ENCODE measurements at places on chromosomes 6 and 20.

GRCh38 chr6:93902517-93902916 is 483.2 kb upstream of the EPHA7 start:
- DNase-seq = no peak

DNA sequence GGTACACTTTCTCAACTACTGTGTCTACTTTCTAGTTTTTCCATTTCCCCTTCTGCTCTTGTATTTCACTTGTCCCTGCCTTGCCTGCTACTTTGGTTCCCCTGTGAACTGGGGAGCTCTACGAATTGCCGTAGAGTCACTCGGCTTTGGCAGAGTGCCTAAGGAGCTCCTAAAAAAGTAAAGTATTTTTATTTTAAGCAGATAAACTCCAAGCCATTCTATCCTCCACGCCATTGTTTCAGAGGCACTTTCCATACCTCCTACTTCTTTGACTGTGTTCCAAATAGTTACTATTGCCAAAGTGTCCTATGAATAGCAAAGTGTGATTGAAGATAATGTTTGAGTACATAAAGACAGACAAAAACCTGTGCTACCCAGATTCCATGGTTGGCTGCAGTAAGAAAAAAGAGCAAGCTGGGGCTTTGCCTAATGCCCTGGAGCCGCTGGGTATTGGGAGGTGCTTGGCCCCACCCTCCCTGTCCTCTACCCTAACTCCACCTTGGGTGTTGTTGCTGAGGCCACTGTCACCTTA is 5.1 kb upstream of the MBOAT1 start:
- DNase-seq = no peak

- no peak for DNase-seq
Observed at GRCh38 chr6:105900125-105900937, 185.8 kb upstream of the PRDM1 start.

DNA sequence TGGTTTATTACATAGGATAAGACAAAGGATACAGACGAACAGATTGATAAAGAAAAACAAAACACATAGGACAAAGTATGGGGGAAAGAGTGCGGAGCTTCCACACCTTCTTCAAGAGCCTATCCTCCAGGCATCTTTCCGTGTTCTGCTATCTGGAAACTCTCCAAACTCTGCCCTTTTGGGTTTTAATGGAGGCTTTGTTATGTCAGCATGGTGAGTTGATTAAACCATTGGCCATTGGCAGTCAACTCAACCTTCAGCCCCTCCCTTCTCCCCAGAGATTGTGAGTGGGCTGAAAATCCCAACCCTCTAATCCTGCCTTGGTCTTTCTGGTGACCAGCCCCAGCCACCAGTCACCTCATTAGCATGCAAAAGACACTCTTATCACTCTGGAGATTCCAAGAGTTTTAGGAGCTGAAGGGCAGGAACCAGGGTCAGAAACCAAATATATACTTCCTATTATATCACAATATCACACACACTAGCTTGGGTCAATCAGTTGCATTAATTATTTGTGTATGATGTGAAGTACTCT is 23.8 kb downstream of the HLA-DOB start:
- no peak for DNase-seq

DNA sequence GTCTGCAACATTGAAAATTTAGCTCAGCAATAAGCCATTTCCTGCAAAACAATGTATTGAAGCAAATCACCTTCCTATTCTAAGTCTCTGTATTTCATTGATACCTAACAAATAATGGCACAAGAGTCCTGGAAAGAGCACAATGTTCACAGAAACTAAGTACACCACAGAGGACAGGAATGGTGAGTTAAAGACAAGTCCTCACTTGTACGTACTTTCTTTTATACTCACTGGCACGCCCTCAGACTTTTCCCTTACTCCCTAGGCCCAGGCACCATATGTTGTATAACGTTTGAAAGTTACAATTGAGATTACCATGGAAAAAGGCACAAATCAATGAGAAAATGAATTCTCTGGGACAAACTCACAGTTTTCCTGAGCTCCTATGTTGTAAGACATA is 683.0 kb upstream of the MANEA start:
- DNase-seq = no peak

GRCh38 chr6:39273406-39273821 is 40.8 kb downstream of the KCNK17 start:
- no peak for DNase-seq

GRCh38 chr6:33072508-33073100 is 845 bp downstream of the HLA-DPA1 start:
- no peak for DNase-seq

- no peak for DNase-seq
Observed at GRCh38 chr6:21781128-21781527, 187.6 kb downstream of the SOX4 start.

- DNase-seq = no peak
Observed at GRCh38 chr6:20148433-20148832, 63.8 kb downstream of the MBOAT1 start.

DNA sequence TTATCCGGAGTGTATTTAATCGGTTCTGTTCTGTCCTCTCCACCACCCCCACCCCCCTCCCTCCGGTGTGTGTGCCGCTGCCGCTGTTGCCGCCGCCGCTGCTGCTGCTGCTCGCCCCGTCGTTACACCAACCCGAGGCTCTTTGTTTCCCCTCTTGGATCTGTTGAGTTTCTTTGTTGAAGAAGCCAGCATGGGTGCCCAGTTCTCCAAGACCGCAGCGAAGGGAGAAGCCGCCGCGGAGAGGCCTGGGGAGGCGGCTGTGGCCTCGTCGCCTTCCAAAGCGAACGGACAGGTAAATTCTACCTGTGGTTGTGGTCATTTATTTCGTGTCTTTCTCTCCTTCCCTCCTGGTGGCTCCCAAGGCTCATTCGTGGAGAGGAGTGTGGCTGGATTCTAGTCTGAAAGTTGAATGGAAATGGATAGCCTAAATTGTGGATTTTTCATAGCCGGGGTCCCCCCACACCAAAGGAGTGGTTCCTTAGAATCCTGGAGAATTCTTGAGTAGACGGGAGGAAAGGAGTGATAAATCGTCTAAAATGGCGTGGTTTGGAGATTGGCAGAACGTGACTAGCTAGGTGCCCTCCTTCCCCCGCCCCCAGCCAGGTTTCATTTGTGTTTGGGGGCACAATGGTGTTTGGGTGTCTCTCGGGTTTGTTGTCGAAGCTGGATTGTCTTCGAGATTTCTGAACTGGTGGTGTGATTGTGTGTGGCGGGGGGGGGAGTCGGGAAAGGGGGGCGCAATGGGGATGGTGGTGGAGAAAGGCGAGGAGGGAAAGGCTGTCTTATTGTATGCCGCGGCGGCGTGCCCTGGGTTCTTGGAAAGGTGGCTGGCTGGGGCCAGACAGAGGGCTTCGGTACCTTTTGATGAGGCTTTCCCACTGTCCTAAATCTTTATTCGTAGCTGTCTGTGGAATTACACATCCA is 673 bp downstream of the MARCKS start:
- peak; percentile 16 for DNase-seq

DNA sequence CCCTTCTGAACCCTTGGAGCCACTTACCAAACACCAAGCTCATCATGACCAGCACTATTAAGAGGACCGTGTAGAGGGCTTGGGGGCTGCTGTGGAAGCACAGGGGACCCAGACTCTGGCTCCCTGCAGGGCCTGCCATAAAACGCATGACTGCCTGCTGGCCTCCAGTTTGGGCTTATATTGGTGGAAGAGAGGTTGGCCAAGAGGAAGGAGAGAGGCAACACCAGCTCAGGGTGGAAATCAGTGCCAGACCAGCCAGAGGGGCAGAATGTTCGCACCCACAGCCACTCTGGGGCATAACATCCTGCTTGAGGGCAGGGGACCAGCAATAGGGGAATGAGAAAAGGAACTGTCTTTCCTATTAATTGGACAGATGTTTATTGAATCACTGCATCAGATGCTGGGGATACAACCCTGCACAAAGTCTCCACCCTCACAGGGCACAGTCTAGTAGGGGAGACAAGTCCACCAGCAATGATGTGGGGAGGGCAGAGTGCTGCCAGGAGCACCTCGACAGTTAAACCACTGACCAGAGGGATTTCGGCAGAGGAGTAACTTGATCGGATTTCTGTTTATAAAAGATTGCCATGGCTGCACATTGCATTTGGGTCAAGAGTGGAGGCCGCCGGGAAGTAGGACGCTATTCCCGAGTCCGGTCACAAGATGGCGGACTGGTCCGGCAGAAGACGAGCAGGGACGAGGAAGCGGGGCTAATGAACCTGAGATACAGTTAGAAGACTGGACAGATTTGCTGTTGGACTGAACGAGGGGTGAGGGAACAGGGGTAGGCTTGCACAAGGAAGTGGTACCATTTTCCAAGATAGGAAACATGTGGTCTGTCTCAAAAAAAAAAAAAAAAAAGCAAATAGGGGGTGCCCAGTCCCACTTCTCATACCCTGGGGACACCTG is at the start of gene LY6G5C:
Gene LY6G5C, minus strand, starts transcription at position 842 of the 909 bp plus-strand sequence. Its CDS starts 694 bp downstream, at position 148.
- DNase-seq = peak; percentile 27

DNA sequence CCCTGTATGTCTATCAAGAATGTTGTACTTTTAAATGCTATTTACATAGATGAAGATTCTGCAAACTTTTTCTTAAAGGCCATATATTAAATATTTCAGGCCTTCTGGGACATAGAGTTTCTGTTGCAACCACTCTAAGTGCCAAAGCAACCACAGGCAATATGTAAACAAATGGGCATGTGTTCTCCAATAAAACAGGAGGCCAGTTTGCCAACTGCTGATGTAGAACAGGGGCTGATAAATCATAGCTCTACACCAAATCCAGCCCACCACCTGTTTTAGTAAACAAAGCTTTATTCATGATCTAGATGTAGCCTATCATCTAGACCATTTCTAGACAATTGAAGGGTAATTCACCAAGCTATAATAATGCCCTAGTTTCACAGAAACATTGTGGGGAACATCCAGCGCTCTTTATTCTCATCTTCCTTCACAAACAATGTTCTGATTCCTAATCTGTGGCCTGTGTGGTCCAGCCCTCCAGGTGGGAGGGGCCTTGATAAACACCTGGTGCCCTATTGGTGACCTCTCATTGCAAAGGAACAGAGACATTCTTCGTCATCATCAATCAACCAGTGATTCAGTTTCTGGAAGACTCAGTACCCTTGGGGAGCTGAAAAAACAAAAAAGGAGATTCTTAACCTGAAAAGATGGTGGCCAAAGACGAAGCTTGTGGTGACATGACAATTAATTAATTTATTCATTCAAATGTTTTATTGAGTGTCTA is 80.2 kb downstream of the PREP start:
- no peak for DNase-seq

- no peak for DNase-seq
Observed at GRCh38 chr6:167789358-167789757, 37.4 kb upstream of the AFDN start.

DNA sequence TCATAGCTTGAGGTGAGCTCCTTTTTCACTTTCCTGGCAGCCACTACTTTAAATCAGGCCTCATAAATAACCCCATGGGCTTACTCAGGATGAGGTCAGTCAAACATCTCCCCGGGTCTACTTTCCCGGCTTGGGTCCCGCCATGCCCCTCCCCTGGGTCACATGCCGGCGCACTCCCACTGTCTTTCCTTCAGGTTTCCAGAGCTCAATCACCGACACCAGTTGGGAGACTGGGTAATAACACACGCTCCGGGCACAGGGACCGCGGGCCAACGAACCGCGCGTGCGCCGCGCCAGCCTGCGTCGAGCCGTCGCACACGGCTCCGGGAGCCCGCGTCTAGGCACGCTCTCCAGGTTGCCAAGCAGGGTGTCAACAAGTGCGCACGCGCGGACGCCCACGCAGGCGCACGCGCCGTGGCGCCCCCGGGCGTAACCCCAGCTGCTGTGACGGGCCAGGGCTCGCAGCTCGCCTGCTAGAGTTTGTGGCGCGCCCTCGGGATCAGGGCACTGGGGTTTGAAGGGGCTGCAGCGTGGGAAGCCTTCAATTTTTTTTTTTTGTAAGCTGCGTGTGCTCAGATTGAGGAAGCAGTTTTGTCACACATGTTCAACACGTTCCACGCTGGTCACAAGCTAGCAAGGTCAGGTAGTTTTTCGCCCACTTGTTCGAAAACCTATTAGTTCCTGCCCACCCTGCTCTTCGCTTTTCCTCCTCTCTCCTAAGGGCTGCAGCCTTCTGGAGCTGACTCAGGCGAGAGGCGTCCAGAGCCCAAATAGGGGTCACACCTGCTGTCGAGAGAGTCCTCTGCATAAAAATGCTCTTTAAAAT is 31.8 kb downstream of the TFAP2B start:
- DNase-seq = no peak

- DNase-seq = no peak
Observed at GRCh38 chr20:62632575-62633090, 9.7 kb upstream of the SLCO4A1 start.

DNA sequence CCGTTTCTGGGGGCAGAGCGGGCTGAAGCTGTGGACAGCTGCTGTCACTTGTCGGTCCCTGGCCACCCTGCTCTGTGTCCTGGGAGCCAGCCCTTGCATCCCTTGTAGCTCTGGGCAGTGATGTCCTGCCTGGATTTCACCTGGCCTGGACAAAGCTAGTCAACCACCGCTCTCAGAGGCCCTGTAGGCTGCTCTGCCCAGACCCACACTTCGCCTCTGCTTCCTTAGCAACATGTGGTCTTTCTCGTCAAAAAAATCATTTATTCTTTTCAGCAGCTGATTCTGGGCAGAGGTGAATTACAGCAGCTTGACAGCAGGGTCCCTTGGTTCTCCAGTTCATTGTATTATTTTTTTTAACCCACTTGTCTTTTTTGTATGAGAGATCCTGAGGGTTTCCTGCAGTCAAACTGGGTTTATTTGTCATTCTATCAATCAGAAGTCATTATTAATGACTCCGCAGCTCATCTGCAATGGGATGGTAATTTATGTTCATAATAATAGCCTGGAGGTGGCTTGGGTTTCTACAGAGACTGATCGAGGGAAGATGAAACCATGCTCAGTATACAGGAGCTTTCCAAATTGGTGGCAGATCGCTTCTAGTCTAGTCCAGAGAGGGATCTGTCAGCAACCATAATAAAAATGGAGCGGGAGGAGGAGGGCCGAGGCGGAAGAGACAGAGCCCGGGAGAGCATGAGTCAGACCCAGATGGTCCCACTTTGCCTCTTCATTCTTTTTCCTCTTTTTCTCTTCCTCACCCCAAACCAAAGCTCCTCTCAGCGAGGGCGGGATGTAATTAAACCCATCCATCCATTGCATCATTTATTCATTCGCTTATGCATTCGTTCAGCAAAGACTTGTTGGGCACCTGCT is 22.4 kb downstream of the EDN3 start:
- DNase-seq = no peak

DNA sequence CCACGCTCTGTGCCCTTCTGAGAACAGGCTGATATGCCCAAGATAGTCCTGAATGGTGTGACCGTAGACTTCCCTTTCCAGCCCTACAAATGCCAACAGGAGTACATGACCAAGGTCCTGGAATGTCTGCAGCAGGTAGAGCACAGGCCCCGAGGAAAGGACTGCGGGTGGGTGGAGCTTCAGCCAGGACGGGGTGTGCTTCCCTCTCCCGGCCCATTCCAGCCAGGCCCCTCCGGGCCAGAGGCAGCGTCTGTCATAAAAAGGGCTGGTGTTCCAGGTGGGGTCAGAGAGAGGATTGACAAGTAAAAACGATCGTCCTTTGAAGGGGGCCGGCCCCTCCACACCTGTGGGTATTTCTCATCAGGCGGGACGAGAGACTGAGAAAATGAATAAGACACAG is 1.3 kb downstream of the RTEL1 start:
- no peak for DNase-seq

- DNase-seq = no peak
Observed at GRCh38 chr6:163494279-163494727, 79.8 kb downstream of the QKI start.

Measured in NCI-H446 treated with DMSO at 0.1 percent for 48 hours (cell line).